ENCODE measurements at places on chromosomes 5 and 9.

GRCh38 chr9:109584205-109584604 is 86.1 kb upstream of the PTPN3 start:
- DNase-seq = no peak

GRCh38 chr5:51657340-51658240 is 274.3 kb downstream of the ISL1 start:
- DNase-seq = no peak

- DNase-seq = no peak
These were observed 103.5 kb downstream of the MVB12B start for GRCh38 chr9:126430124-126430523.

- DNase-seq = no peak
These were observed 91.5 kb downstream of the GHR start for GRCh38 chr5:42514754-42515153.

GRCh38 chr5:14465116-14465515 is 116.5 kb upstream of the OTULINL start:
- no peak for DNase-seq

DNA sequence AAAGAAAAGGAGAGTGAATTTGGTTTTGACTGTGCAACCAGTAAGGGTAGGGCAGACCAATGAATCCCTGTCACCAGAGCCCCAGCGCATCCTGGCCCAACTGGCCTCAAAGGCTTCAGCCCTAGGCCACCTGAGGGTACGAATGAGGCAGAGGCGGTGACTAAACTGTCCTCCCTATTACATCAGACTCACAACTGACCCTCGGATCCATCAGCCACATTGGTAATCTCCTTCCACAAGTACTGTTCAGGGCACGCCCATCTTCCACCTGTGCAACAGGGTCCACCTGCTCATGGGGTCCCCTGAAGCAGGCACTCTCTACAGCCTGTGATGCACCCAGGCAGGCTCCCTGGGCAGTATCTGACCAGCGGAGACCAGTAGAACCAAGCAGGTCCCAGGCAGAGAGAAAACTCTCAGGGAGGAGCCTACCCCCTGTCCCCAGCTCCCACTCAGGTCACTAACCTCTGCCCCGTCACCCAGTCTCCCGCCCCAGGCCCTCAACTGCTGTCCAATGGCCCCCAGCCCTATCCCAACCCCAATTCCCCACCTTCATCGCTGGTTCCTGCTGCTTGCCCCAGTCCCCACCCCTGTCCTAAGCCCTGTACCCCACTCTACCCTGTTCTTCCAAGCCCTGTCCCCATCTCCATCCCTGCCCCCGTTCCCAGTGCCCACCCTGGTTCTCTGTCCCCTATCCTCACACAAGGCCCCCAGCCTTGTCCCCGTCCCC is 904 bp downstream of the EDF1 start:
- DNase-seq = no peak

GRCh38 chr5:111584651-111585050 is 72.3 kb upstream of the STARD4 start:
- DNase-seq = no peak

DNA sequence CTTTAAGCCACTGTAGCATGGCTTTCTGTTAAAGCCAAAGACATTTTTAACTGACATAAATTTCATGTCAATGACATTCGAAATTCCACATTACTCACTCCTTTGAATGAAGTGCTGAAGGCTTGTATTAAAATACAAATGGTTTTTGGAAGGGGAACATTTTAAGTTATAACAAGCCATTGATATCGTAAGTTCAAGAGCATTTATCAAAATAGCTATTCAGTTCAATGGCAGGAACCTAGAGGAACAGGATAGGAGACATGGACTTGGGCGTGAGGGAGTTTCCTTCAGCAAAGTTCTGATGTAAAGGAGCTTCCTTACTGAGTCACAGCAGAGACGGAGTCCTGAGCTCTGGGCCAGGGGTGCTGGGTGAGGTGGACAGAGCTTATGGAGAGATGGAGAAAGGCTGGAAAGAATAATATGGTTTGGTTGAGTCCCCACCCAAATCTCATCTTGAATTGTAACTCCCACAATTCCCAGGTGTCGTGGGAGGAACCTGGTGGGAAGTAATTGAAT is 631.8 kb downstream of the BNC2 start:
- no peak for DNase-seq

DNA sequence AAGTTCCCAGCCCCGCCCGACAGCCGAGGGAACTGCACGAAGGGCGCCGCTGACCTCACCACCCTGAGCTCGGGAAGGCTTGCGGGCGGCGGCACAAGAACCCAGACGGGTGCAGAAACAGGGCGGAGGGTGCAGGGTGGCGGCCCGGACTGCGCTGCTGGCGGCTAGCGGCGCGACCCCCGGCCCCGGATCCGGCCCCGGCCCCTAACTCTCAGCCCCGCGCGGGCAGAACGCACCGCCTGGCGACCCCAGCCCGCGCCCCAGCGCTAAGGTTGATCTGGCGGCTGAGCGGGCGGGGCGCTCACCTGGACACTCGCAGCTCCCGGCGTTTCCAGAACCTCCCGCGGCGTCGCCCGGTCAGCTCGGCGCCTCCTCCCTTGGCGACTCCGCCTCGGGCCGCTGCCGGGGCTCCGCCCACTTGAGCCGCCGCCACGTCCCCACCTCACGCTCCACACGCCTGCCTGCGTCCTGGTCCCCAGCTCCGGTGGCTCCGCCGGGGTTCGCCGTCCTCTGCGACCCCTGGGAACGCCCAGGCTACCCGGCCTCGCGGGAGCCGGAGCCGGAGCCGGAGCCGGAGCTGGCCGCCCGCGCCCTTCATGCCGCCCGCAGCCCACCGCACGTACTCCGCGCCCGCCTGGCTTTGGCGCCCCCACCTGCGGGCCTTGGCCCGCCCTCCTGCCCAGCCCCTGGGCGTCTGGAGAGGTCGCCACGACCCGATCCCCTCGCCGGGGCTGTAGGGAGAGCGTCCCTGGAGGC is at the start of gene P4HA2:
Gene P4HA2, minus strand, starts transcription at position 369 of the 756 bp plus-strand sequence. CDS start 9,227 bp downstream, outside the sequence.
- DNase-seq = no peak

- no peak for DNase-seq
These were observed 257.4 kb downstream of the TRIM36 start for GRCh38 chr5:114912189-114912920.

DNA sequence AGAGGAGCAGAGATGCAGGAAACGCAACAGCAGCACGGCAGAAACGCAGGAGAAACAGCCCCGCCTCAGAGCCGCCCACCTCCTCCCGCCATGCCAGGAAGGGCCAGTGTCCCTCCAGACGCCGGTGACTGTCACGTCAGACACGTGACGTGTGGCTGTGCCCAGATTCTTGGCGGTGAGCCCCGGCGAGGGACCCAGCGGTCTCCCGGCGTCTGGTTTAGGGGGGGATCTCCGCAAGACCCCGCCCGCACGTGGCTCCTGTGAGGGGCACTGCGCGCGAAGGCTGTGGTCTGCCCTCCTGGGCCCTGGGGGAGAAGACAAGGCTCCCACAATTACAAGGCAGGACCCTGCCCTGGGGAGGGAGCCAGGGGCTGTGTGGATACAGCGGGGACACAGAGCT is 2.4 kb upstream of the LCN8 start:
- no peak for DNase-seq

DNA sequence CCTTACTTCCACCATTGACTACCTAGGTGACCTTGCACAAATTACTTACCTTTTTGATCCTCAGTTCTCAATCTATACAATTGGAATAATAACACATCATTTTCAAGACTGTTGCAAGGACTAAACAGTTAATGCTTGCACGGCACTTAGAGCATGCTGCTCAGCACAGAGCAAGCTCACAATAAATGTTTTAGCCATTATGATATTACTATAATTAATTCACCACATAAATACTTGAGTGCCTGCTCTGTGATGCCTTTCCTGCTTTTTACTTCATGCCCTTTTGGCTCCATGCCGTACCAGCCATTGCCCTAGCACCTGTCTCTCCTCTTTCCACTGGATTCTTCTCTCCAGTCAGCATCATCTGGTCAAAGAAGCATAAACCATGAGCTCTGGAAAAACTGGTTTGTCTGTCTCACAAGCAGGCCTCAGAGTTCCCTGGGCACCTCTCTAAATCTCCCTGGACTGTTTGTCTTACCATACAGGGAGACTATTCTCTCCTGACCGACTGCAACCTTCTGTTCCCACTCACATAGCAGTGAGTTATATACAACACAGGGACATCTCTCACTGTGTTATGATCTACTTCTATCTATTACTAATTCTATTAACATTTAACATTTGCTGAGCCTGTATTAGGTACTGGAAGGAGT is 260.4 kb upstream of the ADRA1B start:
- no peak for DNase-seq

All from KG1 (cell line).